Umbilical cord (tissue), 2 donors: ENCODE measurements at places on chromosomes 7 and 10. TPM values are rescaled to one million over a fixed set of nuclear protein-coding genes. Genes with fewer than 3 reads are reported as not detected.

ASIC3 gene
- 2.2 TPM for total RNA-seq

PRKCQ gene
- 2.4 TPM for total RNA-seq

BHLHA15 gene
- not detected for total RNA-seq

BMPER gene
- 83.3 TPM for total RNA-seq

SLC18A3 gene
- not detected for total RNA-seq

ACTR3C gene
- 2.4 TPM for total RNA-seq

GNB2 gene
- 60.9 TPM for total RNA-seq

SPDYE1 gene
- not detected for total RNA-seq

IFIT1B gene
- 26.5 TPM for total RNA-seq

HOXA10 gene
- 14.2 TPM for total RNA-seq

FAM131B gene
- total RNA-seq: 7.2 TPM

INMT gene
- total RNA-seq: 151 TPM

C7orf57 gene
- total RNA-seq: 1.2 TPM

CTTNBP2 gene
- total RNA-seq: 6.3 TPM

ASAH2B gene
- 7.5 TPM for total RNA-seq

COL1A2 gene
- 19,645 TPM for total RNA-seq

GPC2 gene
- total RNA-seq: 0.72 TPM

ARMS2 gene
- not detected for total RNA-seq

ALOX5 gene
- total RNA-seq: 19.3 TPM

NYAP1 gene
- total RNA-seq: 3.6 TPM

LRRN3 gene
- 4.3 TPM for total RNA-seq

POLR2J2 gene
- 6.0 TPM for total RNA-seq

ZNF804B gene
- total RNA-seq: 7.7 TPM

RNF148 gene
- total RNA-seq: 0.48 TPM

SCIN gene
- 3.6 TPM for total RNA-seq

OR2A5 gene
- 3.6 TPM for total RNA-seq
